ENCODE measurements at places on chromosomes 3 and 15. TPM values are rescaled to one million over a fixed set of nuclear protein-coding genes. Genes with fewer than 3 reads are reported as not detected.

The SOX14 gene
- total RNA-seq: not detected

The C2CD4A gene
- total RNA-seq: not detected

The SEMA5B gene
- 11.0 TPM for total RNA-seq

The THAP10 gene
- total RNA-seq: 2.7 TPM

The OR5AC2 gene
- not detected for total RNA-seq

Measured in tongue (tissue), 3 donors.